ENCODE measurements at places on chromosomes 7 and 10. TPM values are rescaled to one million over a fixed set of nuclear protein-coding genes. Genes with fewer than 3 reads are reported as not detected.

The ZNF804B gene
- total RNA-seq: not detected

The PRSS2 gene
- total RNA-seq: not detected

The COL26A1 gene
- total RNA-seq: not detected

The FBXL15 gene
- total RNA-seq: 5.8 TPM

The JCAD gene
- 50.6 TPM for total RNA-seq

The ENKUR gene
- total RNA-seq: 0.38 TPM

The GPRIN2 gene
- total RNA-seq: not detected

DNA sequence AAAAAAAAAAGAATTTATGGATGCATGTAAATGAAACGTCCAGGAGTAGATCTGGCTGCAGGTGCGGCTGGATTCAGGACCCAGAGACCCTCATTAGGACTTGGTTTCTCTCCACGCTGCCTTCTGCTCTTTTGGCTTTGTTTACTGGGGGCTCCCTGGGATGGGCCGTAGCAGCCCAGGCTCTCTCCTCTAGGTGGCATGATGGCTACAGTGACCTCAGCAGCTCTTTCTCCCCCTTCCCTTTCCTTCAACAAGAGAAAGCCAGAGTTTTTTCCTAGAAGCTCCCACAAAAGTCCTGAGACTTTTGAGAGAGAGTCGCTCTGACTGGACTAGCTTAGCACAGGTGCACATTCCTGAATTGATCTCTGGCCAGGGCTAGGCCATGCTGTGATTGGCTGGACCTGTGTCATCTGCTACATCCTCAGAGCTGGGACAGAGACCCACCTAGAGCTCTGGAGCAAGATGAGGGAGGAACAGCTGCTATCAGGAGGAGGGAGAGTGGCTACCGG lies 67.8 kb upstream of the PDCD4 start:
- DNase-seq: peak; percentile 25

DNA sequence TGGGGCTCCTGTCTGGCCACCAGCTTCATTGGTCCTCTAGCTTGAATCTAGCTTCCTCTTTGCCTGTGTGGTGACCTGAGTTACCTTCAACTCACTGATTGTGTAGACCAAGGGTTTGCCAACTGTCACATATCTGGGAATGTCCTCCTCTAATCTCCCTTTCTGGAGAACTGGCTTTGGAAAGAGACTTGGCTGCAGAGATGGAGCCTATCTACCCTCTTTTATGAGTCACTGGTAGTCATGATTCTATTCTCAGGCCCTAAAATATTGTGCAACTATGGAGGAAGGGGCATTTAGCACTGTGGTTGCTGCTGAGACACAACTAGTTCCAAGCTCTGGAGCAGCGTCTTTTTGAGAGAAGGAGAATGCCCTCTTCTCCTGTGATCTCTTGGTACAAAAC lies 691.3 kb downstream of the KCNMA1 start:
- DNase-seq: no peak

- no peak for DNase-seq
These were observed 82.1 kb downstream of the CAMK1D start for GRCh38 chr10:12431151-12432101.

GRCh38 chr7:25391295-25391861 lies 163.1 kb upstream of the NPVF start:
- no peak for DNase-seq

GRCh38 chr10:129546106-129546505 lies 79.1 kb downstream of the MGMT start:
- no peak for DNase-seq

GRCh38 chr10:32972460-32972859 lies 14.4 kb upstream of the ITGB1 start:
- DNase-seq: no peak

GRCh38 chr10:12195281-12195602 lies 449 bp downstream of the NUDT5 start:
- DNase-seq: no peak

DNA sequence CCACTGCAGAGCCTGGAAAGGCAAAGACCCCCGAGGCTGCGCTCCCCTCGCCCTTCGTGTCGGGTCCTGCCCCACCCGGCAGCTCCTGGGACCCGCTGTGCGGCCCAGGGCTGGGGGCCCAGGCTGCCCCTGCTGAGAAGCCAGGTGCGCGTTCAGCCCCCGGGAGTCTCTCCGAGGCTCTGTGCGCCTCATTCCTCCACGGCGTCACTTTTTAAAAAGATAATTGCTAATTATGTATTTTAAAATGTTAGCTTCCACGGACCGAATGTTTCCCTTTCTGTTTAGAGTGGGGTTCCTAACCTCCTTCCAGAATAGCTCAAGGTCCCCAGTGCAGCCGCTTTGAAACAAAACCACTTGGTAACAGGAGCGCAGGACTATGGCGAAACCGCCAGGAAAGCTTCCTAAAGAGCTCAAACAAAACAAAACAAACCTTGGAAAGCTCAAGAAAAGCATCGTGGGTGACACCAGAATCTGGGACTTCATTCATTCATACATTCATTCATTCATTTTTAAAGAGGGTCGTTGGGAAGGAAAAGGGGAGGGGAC lies 45.6 kb downstream of the PDIA4 start:
- no peak for DNase-seq

DNA sequence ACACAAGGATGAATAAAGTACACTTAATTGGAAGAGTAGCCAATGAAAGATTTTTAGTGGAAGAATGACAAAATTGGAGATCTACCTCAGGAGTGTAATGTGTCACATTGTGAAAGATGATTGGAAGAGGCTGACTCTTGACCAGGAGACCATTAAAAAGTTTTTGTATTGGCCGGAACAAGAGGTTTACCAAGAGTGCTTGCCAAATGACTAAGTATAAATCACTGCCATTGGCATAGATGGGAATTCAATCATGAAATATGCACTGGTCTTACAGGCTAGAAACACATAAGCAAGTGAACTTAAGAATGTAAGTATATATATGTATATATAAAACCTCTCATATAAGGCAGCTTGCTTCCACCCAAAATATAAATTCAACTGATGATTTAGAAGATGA lies 58.7 kb upstream of the TFEC start:
- no peak for DNase-seq

GRCh38 chr10:62858364-62858763 lies 42.2 kb upstream of the EGR2 start:
- DNase-seq: no peak

GRCh38 chr7:151590850-151591771 lies 71.4 kb upstream of the RHEB start:
- DNase-seq: peak; percentile 13

- no peak for DNase-seq
These were observed 106.2 kb upstream of the CACNA2D1 start for GRCh38 chr7:82549616-82550285.
